ENCODE measurements at places on chromosomes 12 and 14.

GRCh38 chr12:64877363-64878004 lies 53.0 kb downstream of the TBC1D30 start:
- DNase-seq = no peak

GRCh38 chr14:77099425-77100167 lies 1.5 kb downstream of the CIPC start:
- no peak for DNase-seq

DNA sequence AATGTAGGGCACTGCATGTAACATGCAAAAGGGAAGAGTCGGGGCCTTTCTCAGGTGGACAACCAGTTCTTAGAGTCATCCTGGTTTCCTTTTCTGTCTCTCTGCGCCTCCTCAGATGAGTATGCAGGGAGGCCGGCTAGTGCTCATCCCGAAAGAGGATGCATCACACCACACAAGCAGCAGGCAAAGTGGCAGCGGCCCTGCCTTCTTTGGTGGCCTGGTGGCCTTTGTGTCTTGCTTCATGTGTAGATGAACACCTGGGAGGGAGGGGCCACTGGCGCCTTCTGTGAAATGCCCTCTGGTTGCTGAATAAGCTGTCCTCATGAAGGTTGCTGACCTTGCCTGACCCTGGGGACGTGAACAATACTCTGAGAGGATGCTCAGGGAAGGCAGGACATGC lies 18.0 kb downstream of the SLC24A4 start:
- DNase-seq = no peak

GRCh38 chr14:35368583-35369392 lies 35.8 kb downstream of the NFKBIA start:
- DNase-seq = no peak

- no peak for DNase-seq
Measured at GRCh38 chr12:59030415-59030814, 110.1 kb upstream of the LRIG3 start.

DNA sequence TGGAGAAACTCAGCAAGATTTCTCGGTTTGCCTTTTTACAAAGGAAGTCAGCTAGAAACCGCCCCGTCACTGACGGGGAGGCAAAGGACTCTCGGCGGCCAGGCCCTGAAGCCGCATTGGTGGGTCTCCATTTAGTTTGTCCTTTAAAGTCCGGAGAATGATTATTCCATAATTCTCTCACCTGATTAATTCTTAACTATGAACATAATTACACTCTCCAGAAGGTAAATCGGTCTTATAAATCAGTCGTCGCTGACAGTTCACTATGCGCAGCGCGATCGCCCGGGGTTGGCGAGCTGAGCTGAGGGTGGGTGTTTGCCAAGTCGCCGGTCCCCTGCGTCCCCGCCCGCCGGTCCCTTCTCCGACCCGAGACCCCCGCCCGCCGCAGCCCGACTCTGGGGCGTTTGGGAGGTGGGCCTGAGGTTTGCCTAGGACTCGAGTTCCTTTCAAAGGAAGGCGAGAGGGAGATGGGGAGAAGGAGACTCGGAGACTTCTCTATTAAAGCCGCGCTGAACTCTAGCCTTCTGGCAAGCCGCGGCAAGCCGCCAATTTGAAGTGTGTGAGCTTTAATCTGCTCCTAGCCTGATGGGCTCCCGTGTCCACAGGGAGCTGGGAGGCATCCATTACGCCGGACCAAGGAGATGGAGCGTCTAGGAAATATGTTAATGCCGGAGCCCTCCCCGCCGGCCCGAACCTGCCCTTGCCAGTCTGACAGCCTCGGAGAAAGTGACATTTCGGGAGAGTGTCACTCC lies 392.9 kb downstream of the NOVA1 start:
- no peak for DNase-seq

Measured in KG1 (cell line).